ENCODE measurements at places on chromosomes 3 and 15.
A peak's percentile ranks its signal among the peaks of the same experiment; 100 is the strongest.

DNA sequence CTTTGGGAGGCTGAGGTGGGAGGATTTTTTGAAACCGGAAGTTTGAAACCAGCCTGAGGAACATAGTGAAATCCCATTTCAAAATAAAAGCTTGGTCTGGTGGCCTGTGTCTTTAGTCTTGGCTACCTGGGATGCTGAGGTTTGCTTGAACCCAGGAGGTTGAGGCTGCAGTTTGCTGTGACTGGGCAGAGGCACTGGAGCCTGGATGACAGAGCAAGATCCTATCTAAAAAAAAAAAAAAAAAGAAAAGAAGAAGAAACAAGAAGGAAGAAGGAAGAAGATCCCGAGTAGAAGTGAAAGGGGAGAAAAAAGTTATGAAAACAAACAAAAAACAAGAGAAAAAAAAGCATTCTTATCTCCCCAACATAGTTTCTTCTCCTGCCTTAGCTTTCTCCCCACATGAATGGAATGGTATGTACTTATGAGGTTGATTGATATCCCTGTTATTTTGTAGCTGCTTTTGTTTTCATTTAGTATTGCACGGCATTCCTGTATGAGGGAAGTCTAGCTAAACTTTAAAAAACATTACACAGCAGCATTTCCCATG is 42.4 kb downstream of the TMEM40 start:
- no peak for DNase-seq

- no peak for DNase-seq
These were observed 2.3 kb downstream of the PPP2R3A start for GRCh38 chr3:135967867-135968266.

GRCh38 chr15:46892621-46893160 is 824.6 kb upstream of the SEMA6D start:
- DNase-seq, result peak; percentile 43

DNA sequence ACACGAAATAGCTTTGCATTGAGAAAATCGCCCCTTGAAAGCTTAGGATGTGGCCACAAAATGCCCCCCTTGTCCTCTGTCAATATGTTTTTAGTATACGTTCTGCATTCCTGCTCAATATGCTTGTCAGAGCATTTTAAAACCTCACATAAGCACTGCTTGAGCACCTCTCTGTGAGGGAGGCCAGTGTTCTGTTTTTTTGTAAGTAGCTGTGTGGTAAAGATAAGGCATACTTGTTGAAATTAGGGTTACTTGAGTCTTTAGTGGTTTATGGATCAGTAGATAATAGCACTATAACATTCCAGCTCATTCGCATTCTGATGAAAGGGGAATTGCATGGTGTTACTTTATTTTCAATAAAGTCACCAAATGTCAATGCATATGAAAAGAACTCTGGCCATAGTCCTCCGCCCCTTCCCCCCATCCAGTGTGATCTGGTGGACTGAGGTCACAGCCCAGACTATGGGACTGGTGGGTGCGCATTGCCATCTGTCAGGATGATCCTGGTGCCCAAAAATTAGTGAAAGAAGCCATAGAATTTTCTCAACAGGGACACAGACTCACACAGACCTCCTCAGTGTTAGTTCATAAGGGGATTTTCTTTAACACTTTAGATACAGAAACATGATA is 33.1 kb downstream of the IL1RAP start:
- no peak for DNase-seq

GRCh38 chr15:68666120-68666811 is 87.5 kb downstream of the CORO2B start:
- DNase-seq, result no peak

DNA sequence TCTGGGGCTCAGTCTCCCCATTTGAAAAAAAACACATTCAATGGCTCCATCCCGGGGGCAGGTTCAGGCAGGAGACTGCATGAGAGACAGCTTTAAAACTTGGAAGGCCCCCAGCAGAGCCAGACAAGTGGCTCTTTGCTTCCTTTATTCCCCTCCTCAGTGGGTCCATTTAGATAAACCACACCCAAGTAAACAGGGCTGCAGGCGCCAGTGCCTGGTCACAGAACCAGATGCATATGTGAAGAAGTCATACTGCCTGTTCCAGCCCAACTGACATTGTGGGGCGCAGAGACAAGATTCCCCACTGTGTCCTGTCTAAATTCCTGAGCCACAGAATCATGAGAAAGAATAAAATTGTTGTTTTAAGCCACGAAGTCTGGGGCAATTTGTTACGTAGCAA is 9.0 kb downstream of the FBN1 start:
- no peak for DNase-seq

GRCh38 chr3:13831386-13831996 is 48.4 kb downstream of the WNT7A start:
- no peak for DNase-seq

DNA sequence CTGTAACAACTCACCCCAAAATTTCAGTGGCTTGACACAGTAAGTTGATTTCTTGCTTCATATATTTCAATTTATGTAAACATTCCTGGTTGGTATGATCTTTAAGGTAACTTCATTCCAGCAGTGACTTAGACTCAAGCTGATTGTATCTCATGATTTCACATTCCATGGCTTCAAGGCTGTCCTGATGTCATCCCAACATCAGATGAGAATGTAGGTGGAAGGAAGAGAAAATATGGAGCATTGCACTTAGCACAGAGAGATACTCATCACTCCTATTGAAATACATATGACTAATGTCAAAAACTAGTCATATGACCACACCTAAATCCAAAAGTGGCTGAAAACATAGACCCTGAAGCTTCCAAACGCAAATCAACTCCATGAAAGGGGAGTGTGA is 793.8 kb downstream of the TBL1XR1 start:
- no peak for DNase-seq

DNA sequence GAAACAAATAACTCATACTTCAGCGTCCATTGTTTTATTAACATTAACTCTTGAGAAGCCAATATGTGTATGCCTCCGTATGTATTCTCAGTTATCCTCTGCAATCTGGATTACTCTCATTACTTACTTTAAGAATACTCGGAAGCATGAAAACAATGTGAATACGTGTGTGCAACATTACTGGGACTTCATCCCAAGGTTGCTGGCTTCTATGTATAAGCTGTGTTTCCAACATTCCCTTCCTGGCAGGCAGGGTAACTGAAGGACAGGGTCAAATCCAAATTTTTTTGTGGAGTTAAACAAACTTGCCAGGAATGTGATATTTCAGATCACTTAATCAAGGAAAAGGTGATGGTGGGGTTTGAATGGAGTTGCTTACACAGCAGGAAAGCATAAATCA is 34.5 kb upstream of the NR1I2 start:
- DNase-seq, result no peak

- no peak for DNase-seq
These were observed 9.5 kb downstream of the PPP2R3A start for GRCh38 chr3:135975053-135975452.

DNA sequence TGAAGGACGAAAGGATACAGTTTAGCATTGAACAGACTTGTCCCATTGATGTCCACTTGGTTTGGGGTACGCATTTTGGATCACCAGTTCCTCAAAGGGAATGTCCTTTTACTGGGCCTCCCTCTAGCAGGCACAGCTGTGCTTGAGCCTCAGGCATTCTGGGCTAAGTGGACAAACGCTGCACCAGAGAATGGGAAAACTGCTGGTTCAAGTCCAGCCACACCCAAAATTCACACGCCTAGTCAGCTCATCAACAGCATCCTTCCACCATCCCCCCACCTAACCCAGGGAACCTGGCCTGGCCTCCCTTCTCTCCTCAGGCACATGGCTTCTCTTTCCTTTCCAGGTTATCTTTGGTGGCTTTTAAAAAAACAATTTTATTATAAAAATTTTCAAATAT is 59.1 kb upstream of the ALDH1A3 start:
- no peak for DNase-seq

- DNase-seq, result no peak
These were observed 33.9 kb downstream of the DOCK3 start for GRCh38 chr3:50708620-50709019.

GRCh38 chr3:210669-211068 is 14.1 kb downstream of the CHL1 start:
- DNase-seq, result no peak

GRCh38 chr3:154559623-154560022 is 129.6 kb upstream of the GPR149 start:
- DNase-seq, result no peak

- peak; percentile 32 for DNase-seq
These were observed 83.4 kb downstream of the MESD start for GRCh38 chr15:80906159-80906766.

DNA sequence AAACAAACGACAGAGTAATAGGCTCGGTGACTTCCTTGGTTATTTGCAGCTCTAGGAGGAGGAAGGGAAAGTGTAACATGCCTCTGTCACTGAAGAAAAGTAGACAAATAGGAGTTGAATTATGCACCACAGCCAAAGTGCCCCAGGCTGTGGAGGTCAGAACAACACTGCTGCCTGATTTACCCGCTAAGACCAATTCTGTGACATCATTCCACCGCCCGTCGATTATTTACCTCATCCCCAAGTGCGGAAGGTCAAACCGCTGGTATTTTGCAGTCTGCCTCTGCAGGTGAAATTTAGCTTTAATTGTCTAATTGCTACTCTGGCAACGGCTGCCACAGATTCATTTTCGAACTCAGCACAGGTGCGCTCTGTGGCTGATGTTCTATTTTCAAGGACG is 106.3 kb upstream of the PRICKLE2 start:
- no peak for DNase-seq

DNA sequence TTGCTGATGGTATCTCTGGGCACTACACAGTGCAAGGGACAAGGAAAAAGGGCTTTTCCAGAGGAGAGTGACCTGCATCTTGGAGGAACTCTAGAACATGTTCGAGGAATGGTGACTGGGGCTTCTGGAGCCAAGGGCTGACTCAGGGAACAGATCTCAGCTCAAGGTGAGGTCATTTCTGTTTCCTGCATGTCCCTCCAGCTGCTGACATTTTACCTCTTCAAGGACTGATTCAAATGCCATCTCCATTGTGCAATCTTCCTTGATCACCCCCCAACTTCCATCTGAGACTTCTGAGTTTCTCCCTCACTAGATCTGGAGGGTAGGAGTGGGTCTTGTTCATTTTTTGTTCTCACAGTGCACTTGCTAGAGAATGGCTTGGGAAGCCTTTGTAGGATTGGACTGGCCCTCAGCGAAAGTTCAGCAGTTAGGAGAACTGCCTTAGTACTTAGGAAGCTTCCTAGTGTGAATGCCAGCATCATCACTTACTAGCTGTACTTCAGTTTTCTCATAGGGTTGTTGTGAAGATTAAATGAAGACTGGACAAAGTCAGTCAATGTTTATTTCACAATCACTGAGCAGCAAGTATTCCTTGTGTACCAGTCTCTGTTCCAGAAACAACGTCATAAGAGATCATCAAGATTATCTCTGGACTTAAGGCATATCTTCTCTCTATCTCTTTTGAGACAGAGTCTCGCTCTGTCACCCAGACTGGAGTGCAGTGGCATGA is 2.6 kb upstream of the IDH3A start:
- no peak for DNase-seq

- no peak for DNase-seq
These were observed 250.9 kb upstream of the SEMA6D start for GRCh38 chr15:47466357-47466756.

DNA sequence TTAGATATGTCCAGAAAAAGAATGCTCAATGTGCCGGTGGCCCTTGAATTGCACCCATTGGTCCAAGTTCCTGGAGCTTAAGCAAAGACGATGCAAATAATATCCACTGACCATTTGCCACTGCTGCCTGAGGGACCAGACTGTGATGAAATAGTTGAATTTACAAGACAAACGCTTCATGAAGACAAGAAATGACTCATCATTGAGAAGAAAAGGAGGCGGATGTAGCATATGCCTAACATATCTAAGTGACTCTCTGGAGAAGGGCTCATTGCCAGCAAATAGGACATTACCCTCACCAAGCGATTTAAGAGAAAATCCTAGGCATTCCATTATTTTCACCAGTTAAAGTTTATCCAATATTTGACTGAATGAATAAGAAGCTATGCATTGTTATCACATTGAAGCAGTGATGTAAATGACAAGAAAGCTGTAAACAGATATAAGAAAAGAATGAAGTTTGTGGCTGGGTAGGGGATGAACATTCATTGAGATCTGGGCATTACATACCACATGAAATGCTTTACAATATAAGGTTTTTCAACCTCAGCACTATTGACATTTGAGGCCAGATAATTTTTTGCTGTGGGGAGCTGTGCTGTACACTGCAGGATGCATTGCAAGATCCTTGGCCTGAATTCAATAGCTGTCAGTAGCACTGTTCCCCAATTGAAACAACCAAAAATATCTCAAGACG is 48.9 kb upstream of the CPNE4 start:
- peak; percentile 20 for DNase-seq

GRCh38 chr3:103873021-103873420 is 1438.2 kb downstream of the ZPLD1 start:
- peak; percentile 6 for DNase-seq
